ENCODE measurements at places on chromosomes 3 and 15.

DNA sequence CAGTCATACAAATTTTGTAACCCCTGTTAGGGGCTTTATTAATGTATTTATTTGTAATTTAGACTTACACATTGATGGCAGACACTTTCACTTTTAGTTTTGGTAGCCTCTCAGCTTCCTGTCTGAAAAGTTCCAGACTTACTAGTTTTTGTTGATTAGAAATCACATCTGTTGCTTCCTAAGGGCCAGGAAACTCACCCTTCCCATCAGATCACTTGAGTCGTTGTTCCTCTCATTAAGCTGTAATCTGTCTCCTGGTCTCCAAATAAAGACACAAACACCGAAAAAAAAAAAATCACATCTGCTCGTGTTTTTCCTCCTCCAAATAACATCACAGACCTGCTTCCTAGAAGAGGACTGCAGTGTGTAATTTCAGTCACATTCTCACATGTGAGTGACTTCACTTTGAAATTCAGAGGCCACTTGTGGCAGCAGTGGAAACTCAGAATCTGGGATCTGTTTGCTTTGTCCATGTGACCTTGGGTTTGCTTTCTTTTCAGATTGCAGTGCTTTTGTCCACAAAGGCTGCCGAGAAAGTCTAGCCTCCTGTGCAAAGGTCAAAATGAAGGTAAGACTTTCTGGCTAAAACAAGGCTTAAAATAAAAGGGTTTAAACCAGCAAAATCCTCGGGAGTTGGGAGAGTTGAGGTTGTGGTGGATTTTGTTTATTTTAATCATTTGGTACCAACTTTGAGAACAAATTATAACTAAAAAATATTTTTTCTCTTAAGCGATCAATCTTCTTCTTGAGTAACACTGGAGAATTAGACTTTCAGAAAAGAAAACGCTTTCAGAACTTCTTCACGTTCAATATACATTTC lies 87.0 kb downstream of the KLHL25 start:
- DNase-seq = no peak

- DNase-seq = no peak
These were observed 87.0 kb upstream of the DNAJC19 start for GRCh38 chr3:181076558-181076957.

GRCh38 chr15:83207009-83207659 lies 489 bp downstream of the HDGFL3 start:
- DNase-seq = peak; percentile 50

DNA sequence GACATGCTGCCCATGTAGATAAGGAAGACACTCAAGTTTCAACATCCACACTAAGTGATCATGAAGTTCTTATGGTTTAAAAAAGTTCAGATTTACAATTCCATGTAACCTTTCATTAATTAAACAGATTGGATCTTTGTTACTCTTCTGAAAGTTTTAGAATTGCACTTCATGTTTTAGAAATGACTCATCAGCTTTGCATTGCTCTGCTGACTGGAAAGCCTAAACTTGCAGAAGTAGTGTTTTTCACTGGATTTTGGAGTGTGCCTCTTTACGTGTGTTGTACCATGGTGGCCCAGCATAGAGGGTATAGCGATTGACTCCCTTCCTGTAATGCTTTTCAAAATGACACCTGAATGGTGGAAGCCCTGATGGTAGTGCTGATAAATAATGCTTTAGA lies 157.9 kb downstream of the BBX start:
- no peak for DNase-seq

GRCh38 chr3:33229947-33230346 lies 11.3 kb upstream of the SUSD5 start:
- DNase-seq = no peak

DNA sequence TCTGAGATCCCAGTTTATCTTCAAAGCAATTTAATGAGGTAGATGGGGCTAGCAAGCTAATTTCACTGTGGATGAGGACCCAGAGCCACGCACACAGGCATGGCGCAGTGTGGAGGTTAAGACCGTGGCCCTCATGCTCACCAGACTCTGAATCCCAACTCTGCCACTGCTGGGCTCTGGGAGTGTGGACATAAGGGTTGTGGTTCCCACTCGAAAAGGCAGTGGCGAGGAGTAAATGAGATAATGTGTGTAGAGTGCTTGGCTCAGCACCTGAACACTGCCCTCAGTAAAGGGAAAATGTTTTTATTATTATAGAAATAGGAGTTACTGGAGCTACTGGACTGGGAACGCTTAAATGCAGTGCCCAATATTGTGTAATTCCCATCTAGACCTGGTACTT lies 243.5 kb upstream of the TPM1 start:
- no peak for DNase-seq

DNA sequence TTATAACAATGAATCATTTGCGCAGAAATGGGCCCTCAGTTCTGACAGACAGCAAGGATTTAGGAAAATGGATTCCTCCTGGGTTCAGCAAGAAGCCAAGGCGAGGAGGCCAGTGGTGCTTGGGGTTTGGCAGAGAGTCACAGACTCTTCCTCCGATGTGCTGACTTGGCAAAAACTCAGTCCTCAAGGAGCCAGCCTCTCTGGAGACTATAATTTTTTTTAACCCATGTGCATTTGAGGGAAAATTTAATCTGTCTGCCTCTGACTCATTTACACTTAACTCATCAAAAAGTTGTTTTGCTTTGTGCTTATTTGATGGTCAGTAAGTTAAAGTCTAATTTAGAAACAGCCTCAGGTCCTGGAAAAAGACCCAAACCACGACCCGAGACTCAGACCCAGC lies 34.2 kb upstream of the SLC24A5 start:
- no peak for DNase-seq

GRCh38 chr15:29736012-29736743 lies 86.1 kb downstream of the TJP1 start:
- DNase-seq = no peak

DNA sequence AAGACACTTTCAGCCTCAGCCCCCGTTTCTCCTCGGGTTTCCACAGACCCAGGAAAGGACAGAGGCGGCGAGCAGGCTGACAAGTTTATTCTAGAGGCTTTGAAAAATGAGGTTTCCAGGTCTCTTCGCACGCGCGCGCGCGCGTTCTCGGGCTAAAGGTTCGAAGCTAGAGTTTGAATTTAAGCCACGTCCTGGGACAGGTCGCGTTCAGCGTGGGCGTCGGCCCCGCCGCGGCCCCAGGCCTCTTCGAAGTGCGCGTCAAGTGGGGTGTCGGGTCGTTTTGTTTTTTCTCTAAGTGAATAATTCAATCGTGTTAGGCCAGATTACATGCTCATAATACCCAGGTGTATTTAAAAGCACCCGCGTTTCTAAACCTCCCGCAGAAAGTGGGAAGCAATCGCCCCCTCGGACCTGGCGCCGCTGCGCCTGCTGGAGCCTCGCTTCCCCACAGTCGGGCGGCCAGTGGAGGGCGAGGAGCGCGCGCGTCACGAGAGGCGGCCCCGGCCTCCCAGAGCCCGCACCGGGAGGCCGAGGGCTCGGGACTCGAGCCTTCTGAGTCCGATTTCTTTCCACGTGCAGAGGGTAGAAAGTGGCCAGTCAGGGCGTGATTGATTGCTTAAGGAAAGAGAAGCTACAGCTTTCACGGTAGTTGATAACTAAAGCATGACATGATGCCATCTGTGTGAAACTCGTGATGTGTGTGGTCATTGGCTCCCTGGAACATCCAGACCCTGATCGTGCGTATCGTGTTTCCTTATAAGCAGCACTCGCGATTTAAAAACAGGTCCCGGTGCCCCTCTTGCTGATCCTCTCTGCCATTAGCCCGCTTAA lies 15.8 kb upstream of the SOX2 start:
- DNase-seq = no peak

GRCh38 chr15:33547876-33548275 lies 237.1 kb downstream of the RYR3 start:
- DNase-seq = no peak

DNA sequence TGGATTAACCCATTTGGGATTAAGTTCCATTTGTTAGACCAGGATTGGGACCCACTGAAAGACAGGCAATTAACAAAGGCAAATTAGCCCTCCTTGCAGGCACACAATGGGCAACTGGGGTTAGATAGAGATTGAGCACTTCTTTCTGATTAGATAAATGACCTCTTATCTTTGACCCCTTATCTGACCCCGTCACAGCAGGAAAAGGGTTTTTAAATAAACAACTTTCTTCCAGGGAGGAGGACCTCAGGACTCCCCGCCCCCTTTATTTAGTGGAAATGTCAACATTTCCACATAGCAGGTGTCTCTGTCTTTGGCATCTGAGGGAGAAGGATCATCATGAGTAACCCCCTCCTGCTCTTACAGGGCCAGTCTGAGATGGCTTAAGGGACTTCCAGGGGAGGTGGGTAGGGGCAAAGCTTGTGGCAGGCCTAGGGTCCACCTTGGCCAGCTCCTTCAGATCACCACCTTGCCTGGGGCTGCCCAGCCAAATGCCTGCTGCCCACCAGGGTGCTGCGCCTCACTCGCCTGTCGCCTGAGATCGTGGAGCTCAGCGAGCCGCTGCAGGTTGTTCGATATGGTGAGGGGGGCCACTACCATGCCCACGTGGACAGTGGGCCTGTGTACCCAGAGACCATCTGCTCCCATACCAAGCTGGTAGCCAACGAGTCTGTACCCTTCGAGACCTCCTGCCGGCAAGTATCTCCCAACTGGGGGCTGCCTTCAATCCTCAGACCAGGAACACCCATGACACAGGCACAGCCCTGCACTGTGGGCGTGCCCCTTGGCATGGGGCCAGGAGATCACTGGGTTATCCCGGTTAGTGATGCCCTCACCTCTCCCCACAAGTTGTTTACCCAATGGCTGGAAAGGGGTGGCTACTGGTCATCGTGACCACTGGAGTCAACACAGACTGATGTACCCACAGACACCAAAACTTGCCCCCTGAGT lies 2.6 kb upstream of the WDR6 start:
- DNase-seq = no peak

DNA sequence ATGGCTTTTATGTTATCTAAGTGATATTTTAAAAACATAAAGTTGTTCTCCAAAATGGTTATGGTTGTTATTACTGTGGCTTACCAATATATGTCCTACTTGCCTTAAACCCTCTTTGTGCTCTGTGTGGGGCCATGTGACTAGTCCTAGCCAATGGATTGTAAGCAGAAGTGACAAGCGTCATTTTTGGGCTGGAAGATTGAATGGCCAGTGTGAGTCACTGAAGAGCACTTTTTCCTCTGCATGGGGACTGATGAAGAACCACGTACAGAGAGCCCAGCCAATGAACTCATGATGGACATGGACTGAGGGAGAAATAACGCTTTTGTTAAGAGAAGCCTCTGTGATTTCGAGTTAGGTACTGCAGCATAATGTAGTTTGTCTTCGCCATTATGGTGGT lies 332.7 kb downstream of the EDEM1 start:
- no peak for DNase-seq

- DNase-seq = no peak
These were observed 89.5 kb upstream of the ZBED2 start for GRCh38 chr3:111684640-111685039.

DNA sequence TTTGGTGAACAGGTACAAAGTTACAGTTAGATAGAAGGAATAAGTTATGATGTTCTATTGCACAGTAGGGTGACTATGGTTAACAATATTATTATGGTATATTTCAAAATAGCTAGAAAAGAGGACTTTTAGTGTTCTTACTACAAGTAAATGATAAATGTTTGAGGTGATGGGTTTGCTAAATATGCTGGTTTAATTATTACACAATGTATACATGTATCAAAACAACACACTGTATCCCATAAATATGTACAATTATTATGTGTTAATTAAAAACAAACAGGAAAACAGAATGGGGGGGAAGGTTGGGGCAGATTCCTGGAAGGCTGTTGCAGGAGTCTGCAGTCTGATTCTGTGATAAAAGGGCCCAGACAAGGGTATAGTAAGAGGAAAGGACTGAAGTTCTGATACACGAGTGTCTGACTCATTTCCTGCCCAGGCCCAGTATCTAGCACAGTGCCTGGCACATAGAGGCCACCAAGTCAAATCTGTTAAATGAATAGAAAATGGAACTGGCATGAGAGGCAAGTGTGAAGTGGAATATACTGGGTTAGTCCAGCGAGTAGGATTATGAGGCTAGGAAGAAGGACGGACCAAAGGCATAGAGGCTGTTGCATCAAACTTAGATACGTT lies 7.2 kb upstream of the ENTPD3 start:
- no peak for DNase-seq

DNA sequence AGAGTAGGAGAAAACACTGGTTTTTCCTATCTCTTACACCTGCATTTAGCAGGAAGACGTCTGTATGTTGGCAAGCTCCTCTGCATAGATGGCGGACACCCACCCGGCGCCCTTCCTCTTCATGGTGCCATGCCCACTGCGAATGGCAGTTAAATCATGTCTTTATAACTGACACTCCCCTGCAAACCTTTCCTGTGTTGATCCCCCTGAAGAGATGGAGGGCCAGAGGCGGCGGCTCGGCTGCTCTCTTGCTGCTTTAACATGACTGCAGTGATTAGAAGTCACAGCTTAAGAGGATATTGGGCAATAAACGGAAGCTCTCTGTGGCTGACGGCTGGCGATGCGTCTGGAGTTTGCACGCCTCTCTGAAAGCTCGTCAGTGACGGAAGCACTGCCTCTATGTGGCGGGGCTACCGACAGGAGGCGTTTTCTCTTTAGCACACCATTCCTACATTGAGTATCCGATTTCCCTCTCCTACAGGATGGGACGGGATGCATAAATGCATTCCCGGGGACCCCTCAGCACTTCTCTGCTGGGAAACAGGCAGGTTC lies 25.5 kb upstream of the SNRPA1 start:
- no peak for DNase-seq

All from amygdala (tissue), 56 donors.